Naive thymus-derived CD4-positive, alpha-beta T cell (primary cell): ENCODE measurements at places on chromosomes 13 and 19.

- no peak for DNase-seq
Observed at GRCh38 chr19:46475986-46476385, 4.6 kb upstream of the PNMA8A start.

DNA sequence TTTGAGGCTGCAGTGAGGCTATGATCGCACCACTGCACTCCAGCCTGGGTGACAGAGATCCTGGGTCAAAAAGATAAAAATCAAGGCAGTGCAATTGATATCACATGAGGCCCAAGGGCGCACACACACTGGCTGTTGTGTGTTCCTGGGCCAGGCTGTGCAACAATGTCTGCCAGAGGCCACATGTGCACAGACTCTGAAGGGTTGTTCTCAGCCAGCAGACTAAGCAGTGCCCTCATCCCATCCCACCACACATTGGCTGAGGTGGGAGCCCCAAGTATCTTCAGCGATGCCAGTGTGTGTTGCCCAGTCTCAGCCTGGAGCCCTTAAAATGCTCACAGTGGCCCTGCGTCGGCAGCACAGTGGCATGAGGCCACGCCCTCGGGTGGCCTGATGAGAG, 12.6 kb downstream of the PEX11G start:
- no peak for DNase-seq

- DNase-seq = no peak
Observed at GRCh38 chr19:29384656-29385055, 141.1 kb upstream of the VSTM2B start.

DNA sequence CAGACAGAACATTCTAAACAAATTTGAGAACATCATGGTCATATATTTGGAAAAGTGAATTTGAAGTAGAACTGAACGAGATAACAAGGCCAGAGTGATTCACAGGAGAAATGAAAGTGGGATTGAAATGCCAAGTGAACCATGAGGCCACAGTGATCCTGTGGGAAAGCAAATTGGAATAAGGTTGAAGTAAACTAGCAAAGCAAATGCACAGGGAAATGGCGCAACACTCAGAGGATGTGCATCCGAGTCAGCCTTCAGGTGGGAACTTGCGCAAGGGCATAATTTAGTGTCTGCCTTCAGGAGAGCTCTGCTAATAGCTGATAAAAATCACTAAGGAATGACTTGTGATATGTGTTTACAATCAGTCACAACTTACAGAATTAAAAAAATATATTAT, 696.6 kb downstream of the LIG4 start:
- no peak for DNase-seq
